Esophagus muscularis mucosa (tissue), 4 donors: ENCODE measurements at places on chromosomes 1 and 21. TPM values are rescaled to one million over a fixed set of nuclear protein-coding genes. Genes with fewer than 3 reads are reported as not detected.

- DNase-seq = no peak
Observed at GRCh38 chr21:36209626-36210171, 53.1 kb downstream of the DOP1B start.

- DNase-seq = no peak
Observed at GRCh38 chr21:37273440-37273839, 6.3 kb upstream of the VPS26C start.

DNA sequence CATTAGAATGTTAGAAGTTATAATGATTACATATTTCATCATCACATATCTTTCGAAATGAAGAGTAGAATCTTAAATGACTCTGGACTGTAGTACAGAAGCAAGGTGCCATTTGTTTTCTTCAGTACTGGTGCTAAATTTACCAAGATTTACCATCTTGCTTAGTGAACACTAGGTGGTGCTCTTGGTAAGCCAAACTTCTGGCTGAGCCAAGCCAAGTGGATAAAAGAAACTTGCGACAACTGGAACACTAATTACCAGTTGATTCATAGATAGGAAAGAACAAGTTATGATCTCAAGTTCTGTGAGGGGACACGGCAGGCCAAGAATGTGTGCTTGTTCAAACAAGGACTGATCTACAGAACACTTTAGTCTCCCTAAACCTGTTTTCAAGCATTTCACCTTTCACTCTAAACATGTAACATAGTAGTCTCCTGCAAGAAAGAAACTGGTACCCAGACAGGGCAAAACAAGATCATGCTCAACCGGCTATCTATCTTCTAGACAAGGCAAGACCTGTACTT, 19.8 kb downstream of the SPRTN start:
- no peak for DNase-seq

GRCh38 chr1:96445302-96445701, 276.3 kb upstream of the PTBP2 start:
- no peak for DNase-seq

DNA sequence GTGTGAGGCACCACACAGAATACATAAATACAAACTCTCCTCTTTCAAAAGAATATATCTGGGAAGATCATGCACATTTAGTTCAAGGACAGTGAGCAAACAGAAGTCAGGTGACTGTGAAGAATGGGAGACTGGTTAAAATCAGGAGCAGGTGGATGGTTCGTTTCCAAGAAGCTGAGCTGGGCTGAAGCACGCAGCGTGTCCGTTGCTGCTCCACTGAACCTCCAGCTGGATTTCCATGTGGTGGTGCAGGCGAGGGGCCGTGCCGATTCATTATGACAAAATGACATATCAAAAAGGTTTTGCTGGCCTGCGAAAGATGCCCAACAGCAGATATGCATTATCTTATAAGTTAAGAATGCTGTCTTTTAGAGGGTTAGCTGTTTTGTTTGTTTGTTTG, 66.0 kb downstream of the OLIG1 start:
- DNase-seq = no peak

GRCh38 chr1:67484492-67484891, 54.3 kb upstream of the SERBP1 start:
- no peak for DNase-seq

GRCh38 chr1:157237981-157238380, 99.8 kb upstream of the ETV3 start:
- no peak for DNase-seq

DNA sequence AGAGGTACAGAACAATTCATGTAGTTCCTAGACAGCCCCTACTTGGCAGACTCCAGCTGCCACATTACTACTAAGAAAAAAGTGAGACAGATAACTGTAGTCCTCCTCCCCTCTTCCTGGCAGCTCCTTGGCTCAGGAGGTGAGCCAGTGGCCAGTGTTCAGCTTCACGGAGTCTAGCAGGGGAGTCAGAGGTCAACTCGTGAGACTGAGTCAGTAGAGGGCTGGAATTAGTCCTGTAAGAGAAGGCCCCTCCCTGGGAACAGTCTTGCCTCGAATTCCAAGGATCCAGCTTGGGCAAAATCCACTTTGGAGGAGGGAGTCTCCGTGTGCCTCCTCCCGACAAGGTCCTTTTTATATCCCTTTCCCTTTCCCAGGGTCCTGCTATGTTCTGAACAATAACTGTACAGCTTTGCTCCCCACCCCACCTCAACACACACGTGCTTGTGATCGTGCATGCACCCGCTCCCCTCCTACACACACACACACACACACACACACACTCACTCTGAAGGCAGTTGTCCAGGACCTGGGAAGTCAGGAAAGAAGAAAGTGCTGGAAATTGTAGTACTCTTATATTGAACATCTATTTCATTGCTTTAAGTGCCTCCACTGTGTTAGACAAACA, 22.5 kb upstream of the SLC27A3 start:
- no peak for DNase-seq

- DNase-seq = no peak
Observed at GRCh38 chr1:221331273-221332183, 410.4 kb downstream of the DUSP10 start.

GRCh38 chr1:192435704-192436103, 118.9 kb downstream of the RGS21 start:
- no peak for DNase-seq

DNA sequence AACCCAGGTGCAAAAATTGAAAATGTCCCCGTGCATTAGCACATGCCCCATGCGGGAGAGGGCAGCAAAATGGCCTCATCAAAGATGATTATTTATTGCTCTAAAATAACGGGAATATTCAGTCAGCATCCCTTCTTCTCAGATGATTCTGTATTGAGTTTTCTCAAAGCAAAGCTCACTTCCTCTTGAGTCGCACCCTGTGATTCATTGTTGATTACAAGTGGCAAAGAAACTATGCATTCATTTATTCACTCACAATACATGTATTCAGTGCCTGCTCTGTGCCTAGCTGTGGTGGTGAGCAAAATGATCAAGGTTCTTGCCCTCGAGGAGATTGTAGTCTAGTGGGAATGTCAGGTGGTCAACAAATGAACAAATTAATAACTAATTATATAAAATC, 226.0 kb upstream of the KAZN start:
- no peak for DNase-seq

GRCh38 chr1:23013657-23014056, 2.0 kb downstream of the TEX46 start:
- DNase-seq = no peak

DNA sequence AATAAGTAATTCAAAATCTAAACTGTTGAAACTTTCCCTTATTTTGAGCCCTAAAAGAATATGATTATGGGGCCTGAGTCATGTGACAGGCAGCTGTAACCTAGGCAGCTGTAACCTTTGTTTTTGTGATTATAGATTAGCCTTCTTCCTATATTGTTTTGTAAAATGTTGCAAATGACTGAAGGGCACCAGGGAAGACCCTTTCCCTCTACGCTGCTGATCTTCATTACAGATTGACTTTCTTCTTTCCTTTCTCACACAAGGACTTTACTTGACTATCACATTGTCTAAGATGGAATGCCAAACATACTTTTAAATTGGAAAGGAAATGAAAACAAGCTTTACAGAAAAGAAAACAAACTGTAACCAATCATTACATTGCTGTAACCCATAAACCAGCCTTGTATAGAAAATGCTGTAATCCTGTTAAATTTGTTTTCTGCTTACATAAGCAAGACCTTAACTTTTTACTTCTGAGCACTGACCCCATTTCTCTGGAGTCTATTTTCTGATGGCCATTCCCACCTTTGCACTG, 242.2 kb downstream of the RGS7 start:
- DNase-seq = no peak

- no peak for DNase-seq
Observed at GRCh38 chr1:58755468-58755872, 28.4 kb downstream of the JUN start.

Gene STPG1
- 2.2 TPM for total RNA-seq

Gene FMO5
- 2.9 TPM for total RNA-seq

Gene NUDT4B
- 153 TPM for total RNA-seq

Gene KLF17
- 0.42 TPM for total RNA-seq

Gene SPATA45
- total RNA-seq = not detected

Gene NPPB
- total RNA-seq = not detected

Gene CLIC6
- total RNA-seq = under 0.01 TPM

Gene RUNX3
- total RNA-seq = 1.2 TPM
